NCI-H1417 (cell line): ENCODE measurements at places on chromosomes 11 and 22.

DNA sequence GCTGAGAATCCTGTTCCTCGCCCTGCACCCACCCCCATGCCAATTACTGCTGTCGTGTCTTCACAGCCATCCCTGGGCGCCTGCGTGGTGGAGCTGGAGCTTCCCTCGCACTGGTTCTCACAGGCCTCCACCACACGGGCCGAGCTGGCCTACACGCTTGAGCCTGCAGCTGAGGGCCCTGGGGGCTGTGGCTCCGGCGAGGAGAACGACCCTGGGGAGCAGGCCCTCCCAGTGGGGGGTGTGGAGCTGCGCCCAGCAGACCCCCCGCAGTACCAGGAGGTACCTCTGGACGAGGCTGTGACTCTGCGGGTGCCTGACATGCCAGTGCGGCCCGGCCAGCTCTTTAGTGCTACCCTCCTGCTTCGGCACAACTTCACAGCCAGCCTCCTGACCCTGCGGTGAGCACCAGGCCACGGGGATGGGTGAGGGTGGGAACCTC is 4.3 kb downstream of the TMEM132A start:
- no peak for DNase-seq

GRCh38 chr11:98531576-98531975 is 489.2 kb upstream of the CNTN5 start:
- DNase-seq: no peak

GRCh38 chr22:38203090-38203810 is 1.5 kb downstream of the MAFF start:
- DNase-seq: peak; percentile 17

DNA sequence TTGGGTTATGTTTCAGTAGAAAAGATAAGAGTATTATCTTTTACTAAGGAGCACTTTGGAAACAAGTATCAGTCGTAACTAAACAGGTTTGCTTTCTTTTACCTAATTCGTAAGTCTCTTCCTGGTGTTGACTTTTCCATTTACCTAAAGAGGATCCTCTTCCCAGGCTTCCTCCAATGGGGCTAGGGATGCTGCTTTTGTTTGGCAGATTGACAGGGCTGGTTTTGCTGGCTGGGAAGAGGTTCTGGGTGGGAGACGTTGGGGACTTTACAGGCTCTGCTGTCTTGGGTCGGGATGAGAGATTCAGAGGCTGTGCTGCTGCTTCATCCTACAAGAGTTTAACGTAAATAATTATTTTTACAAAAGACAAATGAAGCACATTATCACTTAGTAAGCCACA is 306.7 kb downstream of the SOX6 start:
- DNase-seq: no peak

GRCh38 chr11:112971827-112972226 is 10.6 kb downstream of the NCAM1 start:
- DNase-seq: no peak

DNA sequence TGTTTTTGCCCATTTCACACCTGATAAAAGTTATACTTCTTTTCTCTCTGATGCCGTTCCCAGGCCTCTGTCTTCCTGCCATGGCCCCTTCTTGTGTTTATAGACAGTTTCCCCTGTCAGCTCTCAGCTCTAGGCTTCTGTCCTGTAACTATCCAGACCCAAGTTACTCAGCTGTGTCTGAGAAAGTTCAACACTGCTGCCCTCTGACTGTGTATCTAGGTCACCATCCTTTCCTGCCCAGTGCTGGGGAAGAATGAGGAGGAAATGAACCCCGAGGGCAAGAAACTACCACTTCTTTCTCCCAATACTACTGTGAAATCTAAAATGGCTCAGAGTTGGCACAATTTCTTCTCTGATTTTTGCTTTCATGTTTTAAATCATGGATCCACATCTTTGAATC is 29.6 kb downstream of the SNX19 start:
- no peak for DNase-seq
